ENCODE measurements at places on chromosomes 4 and X. TPM values are rescaled to one million over a fixed set of nuclear protein-coding genes. Genes with fewer than 3 reads are reported as not detected.
A peak's percentile ranks its signal among the peaks of the same experiment; 100 is the strongest.

DNA sequence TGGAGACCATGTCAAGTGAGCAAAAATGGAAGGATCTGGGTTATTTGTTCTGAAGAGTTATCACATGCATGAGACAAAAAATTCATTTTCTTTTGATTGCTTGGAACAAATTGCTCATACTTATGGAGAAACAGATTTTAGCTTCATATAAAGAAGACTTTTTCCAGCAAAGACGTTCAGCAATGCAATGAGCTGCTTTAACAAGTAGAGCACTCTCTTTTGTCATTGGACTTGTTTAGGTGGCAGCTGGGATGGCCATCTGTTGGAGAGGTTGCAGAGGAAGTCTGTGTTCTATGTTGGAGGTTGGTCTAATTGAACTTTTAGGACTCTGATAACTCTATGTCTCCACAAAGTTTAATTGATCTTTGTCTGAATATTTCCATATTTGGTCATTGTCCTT, 19.9 kb upstream of the CEP135 start:
- DNase-seq, result no peak

DNA sequence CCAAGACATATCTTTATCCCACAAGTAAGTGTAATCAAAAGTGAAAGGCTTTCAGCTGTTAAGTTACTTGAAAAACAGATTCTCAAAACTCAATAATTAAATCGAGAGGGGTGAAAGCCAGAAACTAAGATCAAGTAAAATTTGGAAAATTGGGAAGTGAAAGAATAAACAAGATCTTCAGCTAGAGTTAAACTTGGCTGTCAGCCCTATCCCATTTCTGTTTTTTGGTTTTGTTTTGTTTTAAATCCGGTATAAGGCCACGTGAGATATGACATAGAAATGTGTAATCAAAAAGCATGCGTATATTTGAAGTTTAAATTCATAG, 856.8 kb downstream of the STIM2 start:
- no peak for DNase-seq

- DNase-seq, result no peak
Observed at GRCh38 chrX:70332600-70332999, 42.7 kb downstream of the KIF4A start.

- no peak for DNase-seq
Observed at GRCh38 chr4:91681544-91681943, 622.2 kb upstream of the GRID2 start.

- no peak for DNase-seq
Observed at GRCh38 chr4:37051111-37051510, 193.4 kb upstream of the NWD2 start.

- DNase-seq, result no peak
Observed at GRCh38 chrX:7617994-7618393, 225.0 kb upstream of the VCX start.

GRCh38 chr4:118337954-118338353, 14.8 kb downstream of the PRSS12 start:
- no peak for DNase-seq

GRCh38 chr4:16530688-16531635, 304.7 kb upstream of the TAPT1 start:
- DNase-seq, result no peak

- no peak for DNase-seq
Observed at GRCh38 chrX:41600291-41600690, 88.5 kb upstream of the GPR34 start.

- DNase-seq, result no peak
Observed at GRCh38 chr4:154490234-154490582, 1.4 kb downstream of the DCHS2 start.

DNA sequence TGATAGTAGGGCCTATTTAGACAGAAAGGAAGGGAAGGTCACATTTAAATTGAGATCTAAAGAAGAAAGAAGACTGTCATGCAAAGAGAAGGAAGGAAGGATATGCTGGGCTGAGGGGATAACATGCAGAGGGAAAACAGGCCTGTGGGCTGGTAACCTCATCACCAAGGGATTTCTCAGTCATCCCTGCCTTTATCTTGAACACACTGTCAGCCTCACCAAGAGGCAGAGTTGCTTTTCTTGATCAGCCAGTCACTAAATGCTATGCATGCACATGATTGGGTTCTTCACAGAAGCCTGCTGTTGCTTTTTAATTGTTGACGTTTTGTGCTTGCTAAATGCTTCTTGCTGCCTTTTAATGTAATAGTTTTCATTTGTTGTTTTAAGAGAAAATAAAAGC, 113.0 kb downstream of the ARHGAP24 start:
- DNase-seq, result no peak

GRCh38 chrX:155127465-155127864, 56.2 kb downstream of the BRCC3 start:
- no peak for DNase-seq

DNA sequence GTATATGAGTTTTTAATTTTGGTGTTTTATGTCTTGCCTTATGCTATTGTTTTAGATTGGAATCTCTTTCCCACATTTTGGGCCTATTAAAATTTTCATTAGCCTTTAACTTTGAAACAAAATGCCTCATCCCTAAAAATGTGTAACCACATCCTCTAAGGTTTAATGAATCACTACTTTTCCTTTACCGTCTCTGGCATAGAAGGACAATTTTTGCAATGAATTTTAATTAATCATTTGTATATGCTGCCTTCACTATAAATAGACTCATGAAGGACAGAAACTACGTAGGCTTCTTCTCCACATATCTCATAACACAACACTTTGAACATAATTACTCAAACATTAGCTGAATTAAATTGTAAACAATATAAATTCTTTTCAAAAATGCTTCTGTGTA, 421.5 kb downstream of the NLGN4X start:
- no peak for DNase-seq

DNA sequence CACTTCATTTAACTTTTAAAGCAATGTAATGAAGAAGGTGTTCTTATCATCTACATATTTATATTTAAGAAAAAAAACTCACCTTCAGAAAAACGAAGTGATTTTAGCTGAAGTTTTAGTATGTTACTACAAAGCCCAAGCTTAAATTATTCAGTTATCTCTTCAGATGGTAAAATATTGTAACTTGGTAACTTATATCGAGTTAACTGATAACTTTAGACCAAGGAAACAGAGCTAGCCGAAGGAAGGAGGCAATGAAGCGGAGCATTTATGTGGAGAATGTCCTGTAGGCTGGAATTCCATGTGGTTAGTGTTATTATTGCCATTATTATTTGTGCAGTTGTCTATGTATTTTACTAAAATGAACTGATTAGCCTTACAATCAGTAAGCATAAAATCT, 1102.1 kb upstream of the LCORL start:
- no peak for DNase-seq

DNA sequence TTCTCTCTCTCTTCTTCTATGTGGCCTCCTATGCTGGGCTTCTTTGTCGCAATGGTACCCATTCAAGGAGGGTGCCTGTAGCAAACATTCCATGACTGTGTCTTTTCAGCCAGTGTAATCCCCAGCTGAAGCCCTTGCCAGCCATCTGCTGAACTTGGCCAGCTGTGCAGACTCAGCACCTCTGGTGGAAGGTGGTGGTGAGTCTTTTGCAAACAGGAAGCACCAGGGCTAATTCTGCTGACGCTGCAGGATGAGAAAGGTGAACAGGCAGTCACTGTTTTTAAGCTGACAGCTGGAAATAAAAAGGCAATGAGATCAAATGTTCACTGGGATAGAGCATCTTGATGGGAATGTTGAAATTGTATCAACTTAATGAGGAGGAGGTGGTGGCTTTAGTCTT, 298.7 kb upstream of the CLNK start:
- no peak for DNase-seq

DNA sequence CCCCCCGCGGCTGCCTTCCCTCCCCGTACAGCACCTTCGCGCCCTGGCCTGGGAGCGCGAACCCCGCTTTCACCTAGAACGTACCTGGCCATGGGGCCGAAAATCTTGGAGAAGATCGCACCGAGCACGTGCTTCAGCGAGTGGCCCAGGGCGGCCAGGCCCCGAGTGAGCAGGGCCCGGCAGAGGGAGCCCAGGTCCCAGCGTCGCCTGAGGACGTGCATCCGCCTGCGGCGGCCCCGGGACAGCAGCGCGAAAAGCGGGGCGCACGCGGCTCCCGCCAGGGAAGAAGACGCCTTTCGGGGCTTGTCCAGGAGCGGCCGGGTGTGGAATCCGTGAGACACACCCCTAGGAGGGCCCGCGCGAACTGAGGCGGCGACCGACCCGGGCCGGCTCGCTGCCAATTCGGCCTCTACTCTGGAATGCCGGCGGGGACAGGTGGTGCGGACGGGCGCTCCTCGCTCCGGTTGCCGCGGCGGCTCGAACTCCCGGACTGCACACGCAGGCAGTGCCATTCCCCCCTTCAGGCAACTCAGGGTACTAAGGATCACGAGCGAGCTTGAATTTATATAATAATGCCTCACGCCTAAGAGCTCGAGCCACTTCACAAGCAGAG, at the start of gene HS6ST2:
Gene HS6ST2 (minus strand): TSS at position 539 of the 613 bp plus-strand sequence.
- peak; percentile 48 for DNase-seq

GRCh38 chr4:105548483-105548882, 3.9 kb upstream of the ARHGEF38 start:
- DNase-seq, result no peak

DNA sequence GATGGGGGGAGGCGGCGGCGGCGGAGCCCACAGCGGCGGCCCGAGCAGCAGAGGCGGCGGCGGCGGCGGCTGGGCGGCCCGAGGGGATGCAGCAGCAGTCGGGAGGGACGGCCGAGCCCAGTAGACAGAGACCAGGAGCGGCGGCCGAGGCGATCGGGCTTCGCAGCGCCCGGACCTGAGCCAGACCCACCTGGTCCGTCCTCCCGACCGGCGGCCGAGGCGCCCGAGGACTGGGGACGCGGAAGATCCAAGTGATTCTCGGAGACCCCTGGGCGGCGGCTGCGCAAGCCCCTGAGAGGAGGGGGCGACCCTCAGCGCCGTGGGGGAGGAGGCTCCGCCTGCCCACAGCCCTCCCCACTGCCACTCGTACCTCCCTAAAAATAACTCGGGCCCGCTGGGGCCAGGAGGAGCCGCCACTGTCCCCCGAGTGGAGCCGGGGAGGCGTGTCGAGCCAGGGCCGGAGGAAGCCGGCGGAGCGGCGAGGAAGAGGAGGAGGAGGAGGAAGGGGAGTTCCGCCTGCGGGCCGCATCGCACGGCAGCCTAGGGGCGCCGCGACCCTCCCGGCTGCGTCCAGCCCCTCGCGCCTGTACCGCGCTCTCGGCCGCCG, 608 bp downstream of the RAPGEF2 start:
- DNase-seq, result peak; percentile 75

Gene ADGRG2
- total RNA-seq, result 0.39 TPM

Gene SYTL5
- total RNA-seq, result 9.4 TPM

Gene MFAP3L
- total RNA-seq, result 2.5 TPM

Gene NAA11
- total RNA-seq, result not detected

Gene SSX2B
- total RNA-seq, result not detected

Gene TAF7L
- total RNA-seq, result 0.29 TPM

Gene RNF150
- 2.5 TPM for total RNA-seq

Gene CD38
- total RNA-seq, result 3.8 TPM
